ENCODE measurements at places on chromosomes 3 and 15.

GRCh38 chr3:190089711-190090110, 31.0 kb downstream of the P3H2 start:
- no peak for DNase-seq

DNA sequence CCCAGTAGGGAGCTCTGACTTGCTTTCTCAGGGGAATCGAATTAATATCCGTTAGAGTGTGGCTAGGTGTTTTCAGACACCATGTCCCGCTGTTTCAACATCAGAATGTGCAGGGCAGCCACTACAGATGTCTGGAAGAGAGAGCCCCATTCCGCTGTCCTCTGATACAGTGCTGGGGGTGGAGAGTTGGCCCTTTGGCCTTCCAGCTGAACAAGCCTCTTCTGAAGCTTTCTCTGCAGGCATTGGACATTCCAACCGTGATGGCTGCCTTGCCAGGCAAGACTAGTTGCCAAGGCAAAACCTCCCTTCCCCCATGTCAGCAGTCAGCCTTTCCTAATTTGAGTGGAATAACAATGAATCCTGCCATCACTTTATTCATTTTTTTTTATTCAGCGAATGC, 1.5 kb downstream of the FAH start:
- DNase-seq = no peak

- DNase-seq = no peak
These were observed 348.4 kb upstream of the THBS1 start for GRCh38 chr15:39232512-39232911.

DNA sequence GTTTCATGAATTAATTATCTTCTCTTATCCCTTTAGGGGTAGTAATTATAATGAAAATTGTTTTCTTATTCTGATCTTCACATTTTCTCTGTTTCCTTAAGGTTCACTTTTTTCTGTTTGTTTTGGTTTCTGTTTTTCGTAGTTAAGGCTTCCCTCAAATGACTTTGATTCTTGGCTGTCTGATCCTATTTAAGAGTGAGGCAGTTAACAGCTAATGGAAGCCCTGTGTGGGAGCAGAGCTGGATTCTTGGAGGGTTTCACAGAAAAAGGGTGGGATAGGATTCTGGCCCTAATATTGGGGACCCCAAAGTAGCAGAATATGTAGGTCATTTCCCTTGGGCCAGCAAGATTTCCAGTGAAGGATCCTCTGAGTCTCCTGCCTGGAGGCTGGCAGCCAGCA, 6.8 kb upstream of the AMOTL2 start:
- DNase-seq = no peak

GRCh38 chr3:99548674-99549073, 89.7 kb upstream of the COL8A1 start:
- no peak for DNase-seq

GRCh38 chr3:116179091-116179490, 266.2 kb downstream of the LSAMP start:
- no peak for DNase-seq

- DNase-seq = no peak
These were observed 162.7 kb upstream of the LYSMD4 start for GRCh38 chr15:99895956-99896311.

GRCh38 chr3:14434498-14435151, 32.2 kb downstream of the SLC6A6 start:
- DNase-seq = no peak

GRCh38 chr15:75732809-75733451, 20.3 kb upstream of the CSPG4 start:
- peak; percentile 17 for DNase-seq

GRCh38 chr3:112446343-112446742, 52.9 kb downstream of the BTLA start:
- no peak for DNase-seq

- no peak for DNase-seq
These were observed 22.7 kb downstream of the KLHL6 start for GRCh38 chr3:183532620-183533411.

DNA sequence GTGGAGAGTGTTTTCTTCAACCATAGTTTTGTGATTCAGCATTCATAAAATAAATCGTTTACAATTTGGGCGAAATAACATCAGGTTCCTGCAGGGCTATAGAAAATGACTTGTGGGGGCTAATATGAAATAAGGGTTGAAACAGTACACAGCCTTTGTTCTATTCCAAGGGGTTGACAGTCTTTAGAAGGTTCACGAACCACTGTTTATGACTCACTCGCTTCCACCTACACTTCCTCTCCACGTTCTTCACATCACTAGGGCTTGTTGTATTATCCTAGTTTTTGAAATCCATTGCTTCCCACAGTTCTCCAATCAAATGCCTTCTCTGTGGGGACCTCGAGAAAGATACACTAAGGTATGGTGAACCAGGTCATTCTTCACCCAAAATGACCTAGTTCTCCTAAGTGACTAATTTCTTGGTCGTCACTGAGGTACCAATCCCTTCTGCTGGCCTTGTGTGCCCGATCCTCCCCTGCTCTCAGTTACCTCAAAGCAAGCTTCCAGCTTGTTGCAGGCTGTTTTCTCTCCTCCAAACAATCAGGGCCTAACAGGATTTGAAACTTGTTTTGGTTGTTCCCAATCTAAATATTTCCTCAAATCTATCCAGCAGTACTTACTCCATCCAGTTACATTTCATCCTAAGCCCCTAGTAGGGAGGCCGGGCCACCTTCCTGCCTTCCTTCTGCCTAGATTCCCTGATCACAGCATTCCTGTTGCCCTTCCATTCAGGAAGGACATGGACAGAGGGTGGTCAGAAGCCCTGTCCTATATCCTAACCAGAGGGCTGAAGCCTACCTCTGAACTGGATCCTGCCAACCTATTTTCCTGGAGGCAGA, 23.1 kb upstream of the TBL1XR1 start:
- no peak for DNase-seq

- DNase-seq = no peak
These were observed 21.7 kb downstream of the PRR20G start for GRCh38 chr3:127266186-127266585.

DNA sequence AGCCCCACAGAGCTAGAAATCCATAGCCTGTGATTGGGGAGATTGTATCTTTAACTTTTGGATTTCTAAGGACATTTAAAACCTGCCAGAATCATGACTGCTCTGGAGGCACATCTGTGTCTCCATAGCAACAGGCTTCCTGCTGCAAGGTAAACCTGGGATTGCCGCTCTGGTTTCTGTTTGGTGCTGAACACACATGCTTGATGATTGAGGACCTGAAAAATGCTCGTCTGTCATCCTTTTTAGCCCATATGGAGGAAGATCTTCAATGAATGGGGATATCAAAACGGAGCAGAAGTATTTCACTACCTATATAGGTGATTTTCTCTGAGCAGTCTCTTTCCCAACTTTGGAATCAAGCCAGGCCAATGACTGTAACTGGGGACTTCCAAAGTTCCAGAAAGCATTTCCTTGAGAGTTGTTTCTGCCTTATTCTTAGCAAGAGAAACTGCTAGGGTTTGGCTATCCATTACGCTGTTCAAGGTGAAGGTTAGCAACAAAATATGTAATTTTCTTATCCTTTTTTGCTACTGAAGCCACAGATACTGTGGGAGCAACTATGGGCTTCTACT, 96.5 kb upstream of the TNIK start:
- no peak for DNase-seq

GRCh38 chr3:104291437-104291851, 1075.3 kb upstream of the ALCAM start:
- DNase-seq = no peak

DNA sequence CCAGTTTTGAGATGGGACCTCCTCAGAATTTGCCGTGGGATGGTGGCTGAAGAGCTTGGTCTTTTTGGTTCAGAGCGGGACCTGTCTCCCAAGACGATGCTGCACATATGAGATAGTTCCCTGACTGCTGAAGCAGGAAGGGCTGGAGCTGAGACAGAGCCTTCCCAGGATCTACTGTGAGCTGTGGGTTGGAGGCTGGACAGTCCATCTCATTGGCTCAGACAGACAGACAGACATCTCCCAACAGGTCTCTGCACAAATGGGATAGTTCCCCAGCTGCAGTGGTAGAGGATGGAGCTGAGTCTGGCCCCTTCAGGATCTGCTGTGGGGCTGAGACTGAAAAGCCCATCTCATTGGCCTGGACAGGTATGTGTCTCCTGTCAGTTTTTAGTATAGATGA, 1145.6 kb upstream of the CADM2 start:
- no peak for DNase-seq

GRCh38 chr3:30768703-30769550, 125.5 kb downstream of the GADL1 start:
- peak; percentile 43 for DNase-seq

- no peak for DNase-seq
These were observed 681.3 kb downstream of the ROBO1 start for GRCh38 chr3:79086514-79086913.

DNA sequence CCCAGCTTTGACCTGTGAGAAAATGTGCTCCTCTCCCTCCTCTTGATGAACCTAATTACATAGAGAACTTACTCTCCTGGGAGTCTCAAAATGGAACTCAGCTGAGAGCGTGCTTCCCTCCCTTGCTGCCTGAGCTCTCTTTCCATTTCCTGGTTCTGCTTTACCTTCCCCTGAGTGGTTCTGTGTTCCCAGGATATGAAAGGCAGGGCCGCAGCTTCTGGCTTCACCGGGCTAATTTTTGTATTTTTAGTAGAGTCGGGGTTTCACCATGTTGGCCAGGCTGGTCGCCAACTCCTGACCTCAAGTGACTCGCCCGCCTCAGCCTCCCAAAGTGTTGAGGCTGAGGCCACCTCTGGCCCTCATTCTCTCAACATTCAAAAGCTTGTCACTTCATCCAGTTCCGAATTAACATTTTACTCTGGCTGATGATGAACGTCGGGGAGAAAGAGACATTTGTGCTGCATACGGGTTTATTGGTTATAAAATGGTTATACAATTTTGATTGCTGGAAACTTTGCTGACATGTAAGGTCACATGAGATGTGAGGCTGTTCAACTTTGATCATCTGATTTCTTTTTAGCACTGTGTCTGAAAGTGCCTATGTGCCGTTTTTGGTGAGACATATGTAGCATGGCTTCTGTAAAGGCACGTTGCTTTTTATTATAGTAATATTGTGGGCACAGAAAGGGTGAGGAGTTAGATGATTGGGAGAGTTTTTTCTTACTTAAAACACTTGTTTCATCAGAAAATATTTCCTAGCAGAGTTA, 6.6 kb downstream of the PLS1 start:
- no peak for DNase-seq

DNA sequence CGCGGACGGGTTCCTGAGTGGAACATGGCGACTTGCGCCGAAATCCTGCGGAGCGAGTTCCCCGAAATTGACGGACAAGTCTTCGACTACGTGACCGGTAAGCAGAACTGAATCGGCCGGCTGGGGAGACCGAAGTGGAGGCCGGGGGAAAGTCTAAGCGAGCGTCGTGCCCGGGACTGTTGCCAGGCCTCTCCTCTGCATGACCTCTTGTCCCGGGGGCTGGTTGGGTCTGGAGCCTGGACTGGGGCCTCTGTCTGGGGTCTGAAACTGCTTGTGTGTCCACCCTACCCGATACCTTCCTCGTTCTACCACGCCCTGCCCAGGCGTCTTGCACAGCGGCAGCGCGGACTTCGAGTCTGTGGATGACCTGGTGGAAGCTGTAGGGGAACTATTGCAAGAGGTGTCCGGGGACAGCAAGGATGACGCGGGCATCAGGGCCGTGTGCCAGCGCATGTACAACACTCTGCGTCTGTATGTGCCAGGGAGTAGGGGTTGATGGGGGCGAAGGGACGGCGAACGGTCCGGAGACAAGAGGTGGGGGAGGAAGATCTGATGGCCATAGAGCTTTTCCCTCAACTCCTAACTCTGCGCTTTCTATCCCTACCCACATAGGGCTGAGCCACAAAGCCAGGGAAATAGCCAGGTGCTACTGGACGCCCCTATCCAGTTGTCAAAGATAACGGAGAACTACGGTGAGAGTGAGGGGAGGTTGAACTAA, at the start of gene ABCF3:
ABCF3 (plus strand) TSS at position 16 of the 718 bp plus-strand sequence; CDS start at position 25, 9 bp downstream.
- DNase-seq = no peak

GRCh38 chr3:78757731-78758130, 1010.1 kb downstream of the ROBO1 start:
- DNase-seq = no peak

- DNase-seq = no peak
These were observed 312.1 kb upstream of the ROBO1 start for GRCh38 chr3:80079886-80080285.

GRCh38 chr3:10004960-10005564, 18.4 kb upstream of the EMC3 start:
- DNase-seq = no peak

DNA sequence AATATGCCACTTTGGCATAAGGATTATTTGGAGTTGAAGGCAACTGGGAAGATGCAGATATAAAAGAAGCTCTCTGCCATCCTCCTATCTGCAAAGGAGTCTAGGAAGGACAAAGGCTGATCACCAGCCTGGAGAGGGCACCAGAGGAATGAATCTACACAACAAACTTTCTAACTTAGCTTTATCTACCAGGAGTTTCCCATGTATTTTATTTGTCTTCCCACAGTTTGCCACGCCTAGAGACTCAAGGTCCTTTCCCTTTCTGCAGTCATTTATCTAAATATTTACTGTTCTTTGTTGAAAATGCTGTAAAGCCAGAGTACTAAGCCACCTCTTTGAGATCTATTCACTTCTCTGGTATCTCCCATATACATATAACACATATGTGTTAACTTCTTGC, 32.2 kb downstream of the GPR176 start:
- DNase-seq = no peak

- DNase-seq = no peak
These were observed 145.2 kb downstream of the P3H2 start for GRCh38 chr3:189975391-189975990.

DNA sequence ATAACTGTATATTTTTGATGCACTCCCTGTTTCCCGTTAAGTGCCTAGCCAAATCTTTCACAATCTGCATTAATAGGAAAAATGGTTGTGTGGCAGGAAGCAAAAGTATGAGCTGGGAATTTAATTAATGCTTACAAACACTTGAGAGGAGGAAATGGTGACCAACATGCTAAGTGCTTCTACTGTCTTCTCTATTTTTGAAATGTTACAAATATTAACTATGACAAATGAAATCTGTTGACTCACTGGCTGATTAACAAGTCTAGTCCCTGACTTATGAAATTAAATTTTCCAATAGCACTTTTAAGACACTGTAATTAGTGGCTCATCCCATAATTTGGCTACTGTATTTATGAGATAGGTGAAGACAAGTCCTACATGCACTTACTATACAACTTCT, 446.9 kb upstream of the DPPA4 start:
- no peak for DNase-seq

Measured in central memory CD4-positive, alpha-beta T cell (primary cell).